ENCODE measurements at places on chromosomes 5 and 9. TPM values are rescaled to one million over a fixed set of nuclear protein-coding genes. Genes with fewer than 3 reads are reported as not detected.

- no peak for DNase-seq
Observed at GRCh38 chr5:152674403-152674802, 269.3 kb upstream of the NMUR2 start.

Gene TLE1
- 8.7 TPM for total RNA-seq

DNA sequence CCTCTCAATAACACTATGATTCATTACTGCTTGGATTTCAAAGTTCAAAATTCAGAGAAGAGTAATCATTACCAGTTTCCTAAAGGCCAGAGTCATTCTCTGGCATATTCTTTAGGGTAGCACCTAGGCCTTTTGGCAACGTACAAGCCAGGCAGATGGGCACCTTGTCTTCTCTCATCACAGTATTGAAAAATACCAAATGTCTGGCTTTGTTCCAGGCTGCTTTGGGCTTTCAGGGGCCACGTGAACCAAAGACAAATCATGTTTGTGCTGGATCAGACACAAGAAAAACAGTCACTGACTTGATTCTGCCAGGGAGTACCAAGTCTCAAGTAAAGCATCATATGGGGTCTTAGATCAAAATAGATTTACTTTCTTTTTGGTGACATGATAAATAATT is 15.5 kb downstream of the MEGF9 start:
- DNase-seq = no peak

DNA sequence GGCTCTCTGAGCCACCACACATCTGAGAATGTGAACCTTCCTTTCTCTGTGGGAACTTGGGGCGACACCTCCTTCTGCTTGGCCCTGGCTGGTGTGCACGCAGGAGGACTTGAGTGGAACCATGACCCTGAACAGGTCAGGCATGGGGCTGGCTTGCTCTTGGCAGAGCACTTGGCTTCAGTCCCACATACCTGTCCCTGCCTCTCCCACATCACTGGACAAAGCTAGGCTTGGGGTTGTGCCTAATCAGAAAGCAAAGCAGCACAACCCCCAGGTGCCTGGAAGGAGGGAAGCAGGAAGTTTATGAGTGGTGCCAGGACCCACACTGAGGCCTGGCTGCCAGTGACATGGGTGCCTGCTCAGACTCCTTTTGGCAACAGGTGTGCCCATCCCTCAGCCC is 13.2 kb downstream of the GADD45G start:
- no peak for DNase-seq

Gene ASTN2
- 6.8 TPM for total RNA-seq

- DNase-seq = no peak
Observed at GRCh38 chr5:150503386-150503785, 4.5 kb upstream of the NDST1 start.
